Activated naive CD4-positive, alpha-beta T cell treated with anti-CD3 and anti-CD28 coated beads, Interleukin-2, amount 50 U/mL, for 72 hours (primary cell): ENCODE measurements at places on chromosomes 1 and 21.

DNA sequence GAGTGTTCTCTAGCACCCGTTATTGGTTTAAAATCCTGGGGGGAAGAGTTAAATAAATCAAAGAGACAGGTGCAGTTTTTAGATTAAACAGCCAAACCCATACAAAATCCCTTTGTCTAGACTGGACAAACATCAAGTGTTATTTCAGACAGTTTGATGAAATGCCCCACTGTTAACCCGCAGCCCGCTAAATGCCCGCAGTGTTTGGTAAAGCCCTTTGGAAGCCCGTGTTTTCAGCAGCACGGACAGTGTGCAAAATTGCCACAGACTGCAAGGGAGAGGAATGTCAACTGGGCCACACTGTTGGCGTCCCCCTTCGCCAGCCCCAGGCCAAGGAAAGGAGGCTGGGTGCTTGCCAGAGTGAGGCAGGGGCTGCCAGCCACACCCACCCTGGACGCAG is 26.6 kb downstream of the AJAP1 start:
- DNase-seq = no peak

DNA sequence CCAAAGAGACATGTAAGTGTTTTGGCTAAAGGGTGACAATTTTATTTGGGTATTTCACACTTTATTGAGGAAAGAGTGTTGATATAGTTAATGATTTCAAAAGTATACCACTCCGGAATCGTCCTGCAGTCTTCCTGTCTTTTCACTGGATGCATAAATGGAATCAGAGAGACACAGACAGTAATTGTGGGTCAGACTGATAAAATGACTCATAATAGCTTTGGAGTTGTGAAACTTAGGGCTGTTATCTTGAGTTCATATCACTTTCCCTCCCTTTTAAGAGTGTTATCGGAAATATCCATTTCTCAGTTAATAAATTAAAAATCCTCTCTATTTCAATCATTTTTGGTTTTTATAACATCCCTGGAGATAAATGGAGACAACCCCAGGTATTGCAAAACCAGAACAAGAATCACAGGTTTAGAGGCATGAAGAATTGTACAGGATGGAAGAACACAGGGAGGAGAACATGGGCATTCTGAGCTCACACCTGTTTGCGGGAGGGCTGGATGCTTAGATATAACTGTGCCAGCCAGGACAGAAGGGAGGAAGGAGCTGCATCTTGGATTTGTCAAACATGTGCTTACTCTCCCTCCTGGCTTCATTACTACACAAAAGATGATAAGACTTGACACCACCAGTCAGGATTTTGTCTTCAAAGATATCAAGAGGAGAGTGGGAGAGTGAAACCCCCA is 185.4 kb downstream of the LMO4 start:
- no peak for DNase-seq

GRCh38 chr1:23989263-23989662 is 9.1 kb upstream of the SRSF10 start:
- no peak for DNase-seq

GRCh38 chr1:98333406-98333805 is 328.1 kb upstream of the SNX7 start:
- no peak for DNase-seq
